Ovary (tissue), 10 donors: ENCODE measurements at places on chromosomes 1 and 21. TPM values are rescaled to one million over a fixed set of nuclear protein-coding genes. Genes with fewer than 3 reads are reported as not detected.
A peak's percentile ranks its signal among the peaks of the same experiment; 100 is the strongest.

DNA sequence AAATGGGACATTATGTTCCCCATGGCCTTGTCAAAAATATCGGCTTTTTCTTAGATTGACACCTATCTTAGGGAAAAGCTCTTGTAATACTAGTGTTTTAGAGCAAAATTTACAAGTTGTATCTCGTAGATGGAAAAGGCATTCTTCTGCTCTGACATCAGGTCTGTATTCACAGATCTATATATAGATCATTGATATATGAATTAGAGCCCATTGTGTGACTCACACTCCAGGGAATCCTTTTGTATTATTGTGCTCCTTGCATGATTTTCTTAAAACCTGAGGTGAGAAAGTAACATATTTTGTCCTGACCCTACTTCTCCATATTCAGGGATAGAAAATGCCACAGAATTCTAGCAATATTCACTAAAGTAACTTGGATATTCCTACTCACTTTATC lies 1160.8 kb upstream of the B3GALT2 start:
- no peak for DNase-seq
- no peak overlapping the region for H3K27ac ChIP-seq
- H3K4me1 ChIP-seq, result no peaks in the 10 kb centered on the region
- H3K27me3 ChIP-seq, result no peaks in the 10 kb centered on the region

DNA sequence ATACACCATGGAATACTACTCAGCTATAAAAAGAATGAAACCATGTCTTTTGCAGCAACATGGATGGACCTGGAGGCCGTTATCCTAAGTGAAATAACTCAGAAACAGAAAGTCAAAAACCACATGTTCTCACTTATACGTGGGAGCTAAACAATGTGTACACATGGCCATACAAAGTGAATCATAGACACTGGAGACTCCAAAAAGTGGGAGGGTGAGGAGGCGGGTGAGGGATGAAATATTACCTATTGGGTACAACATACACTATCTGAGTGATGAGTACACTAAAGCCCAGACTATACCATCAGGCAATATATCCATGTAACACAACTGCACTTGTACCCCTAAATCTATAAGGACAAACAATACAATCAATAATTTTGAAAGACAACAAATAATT lies 39.5 kb upstream of the FAM20B start:
- DNase-seq, result no peak
- H3K27ac ChIP-seq, result no peak overlapping the region
- H3K36me3 ChIP-seq, result no peaks in the 10 kb centered on the region
- no peaks in the 10 kb centered on the region for H3K27me3 ChIP-seq
- no peak overlapping the region for H3K4me3 ChIP-seq

DNA sequence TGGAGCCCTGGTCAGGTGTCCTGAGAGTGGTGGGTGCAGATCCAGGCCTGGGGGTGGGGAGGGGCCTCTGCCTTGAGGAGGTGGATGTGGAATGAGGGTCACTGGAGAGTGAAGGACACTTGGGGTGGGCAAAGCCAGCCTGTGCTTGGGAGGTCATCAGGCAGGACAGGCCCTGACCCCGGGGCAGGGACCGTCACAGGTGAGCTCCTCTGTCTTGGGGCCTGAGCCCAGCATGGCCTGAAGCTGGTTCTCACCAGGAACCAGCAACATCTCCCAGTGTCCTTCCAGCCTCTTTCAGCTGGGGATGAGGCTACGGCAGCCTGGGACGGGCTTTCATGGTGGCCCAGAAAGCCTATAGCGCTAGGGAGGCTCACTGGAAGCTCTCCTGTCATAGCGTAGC lies 831 bp upstream of the KRTAP10-2 start:
- no peak for DNase-seq
- no peaks in the 10 kb centered on the region for H3K27me3 ChIP-seq
- H3K4me3 ChIP-seq, result no peak overlapping the region
- H3K36me3 ChIP-seq, result no peaks in the 10 kb centered on the region
- H3K27ac ChIP-seq, result no peak overlapping the region
- no peaks in the 10 kb centered on the region for H3K4me1 ChIP-seq

DNA sequence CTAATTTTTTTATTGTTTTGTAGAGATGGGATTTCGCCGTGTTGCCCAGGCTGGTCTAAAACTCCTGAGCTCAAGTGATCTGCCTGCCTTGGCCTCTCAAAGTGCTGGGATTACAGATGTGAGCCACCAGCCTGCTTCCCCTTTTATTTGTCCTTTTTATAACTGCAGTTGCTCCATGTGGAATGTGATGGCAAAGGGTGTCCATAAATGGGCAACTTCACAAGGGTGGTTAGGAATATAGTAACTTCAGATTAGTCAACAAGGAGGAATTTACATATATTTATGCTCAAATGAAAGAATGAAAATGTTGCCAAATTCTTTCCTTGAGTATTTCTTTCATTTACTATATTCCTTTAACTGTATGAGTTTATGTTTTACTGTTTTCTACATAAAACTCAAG lies 182.9 kb downstream of the BACH1 start:
- no peak overlapping the region for H3K4me3 ChIP-seq
- DNase-seq, result no peak
- H3K4me1 ChIP-seq, result peaks cover 4% of the 10 kb centered on the region
- no peaks in the 10 kb centered on the region for H3K36me3 ChIP-seq

- H3K27ac ChIP-seq, result no peak overlapping the region
- no peak for DNase-seq
Observed at GRCh38 chr1:55988963-55989452, 590.4 kb downstream of the PLPP3 start.

DNA sequence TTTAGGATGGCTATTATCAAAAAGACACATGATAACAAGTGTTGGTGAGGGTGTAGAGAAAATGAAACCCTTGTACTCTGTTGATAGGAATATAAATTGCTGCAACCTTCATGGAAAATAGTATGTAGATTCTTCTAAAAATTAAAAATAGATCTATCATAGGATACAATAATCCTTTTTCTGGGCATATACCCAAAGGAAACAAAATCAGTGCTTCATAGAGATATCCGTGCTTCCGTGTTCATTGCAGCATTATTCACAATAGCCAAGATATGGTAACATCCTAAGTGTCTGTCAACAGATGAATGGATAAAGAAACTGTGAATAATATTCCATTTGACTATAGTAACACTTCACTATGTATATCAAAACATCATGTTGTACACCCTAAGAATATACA lies 106.7 kb downstream of the MIS18A start:
- no peaks in the 10 kb centered on the region for H3K4me1 ChIP-seq
- no peak overlapping the region for H3K27ac ChIP-seq
- no peaks in the 10 kb centered on the region for H3K36me3 ChIP-seq
- no peak for DNase-seq

GRCh38 chr1:153985941-153986761 lies at the start of gene RAB13:
RAB13 (minus strand) TSS chr1:153986339; CDS start chr1:153986236, 103 bp downstream.
- H3K36me3 ChIP-seq, result no peaks in the 10 kb centered on the region
- DNase-seq, result peak; percentile 88
- H3K4me1 ChIP-seq, result peaks cover 8% of the 10 kb centered on the region
- peak within 1 kb of the TSS; percentile 84 for H3K27ac ChIP-seq
- peak within 1 kb of the TSS; percentile 39 for H3K4me3 ChIP-seq

GRCh38 chr1:222781251-222781650 lies 33.6 kb upstream of the DISP1 start:
- no peak for DNase-seq
- no peak overlapping the region for H3K4me3 ChIP-seq
- H3K4me1 ChIP-seq, result no peaks in the 10 kb centered on the region
- no peak overlapping the region for H3K27ac ChIP-seq

GRCh38 chr1:155125511-155125945 lies 2.1 kb upstream of the EFNA1 start:
- no peaks in the 10 kb centered on the region for H3K36me3 ChIP-seq
- DNase-seq, result no peak
- H3K4me3 ChIP-seq, result no peak overlapping the region
- peak overlapping the region; percentile 21 for H3K27ac ChIP-seq
- peaks cover 15% of the 10 kb centered on the region for H3K4me1 ChIP-seq
- no peaks in the 10 kb centered on the region for H3K27me3 ChIP-seq

- H3K27ac ChIP-seq, result no peak overlapping the region
- DNase-seq, result no peak
- H3K27me3 ChIP-seq, result no peaks in the 10 kb centered on the region
- H3K4me3 ChIP-seq, result no peak overlapping the region
Observed at GRCh38 chr21:17540530-17540929, 27.7 kb downstream of the CXADR start.

GRCh38 chr1:209911746-209912145 lies 26.3 kb upstream of the SYT14 start:
- no peak overlapping the region for H3K4me3 ChIP-seq
- H3K27me3 ChIP-seq, result no peaks in the 10 kb centered on the region
- no peaks in the 10 kb centered on the region for H3K36me3 ChIP-seq
- DNase-seq, result no peak
- no peaks in the 10 kb centered on the region for H3K4me1 ChIP-seq
- no peak overlapping the region for H3K27ac ChIP-seq

- no peak overlapping the region for H3K27ac ChIP-seq
- H3K36me3 ChIP-seq, result no peaks in the 10 kb centered on the region
- H3K27me3 ChIP-seq, result no peaks in the 10 kb centered on the region
- no peak for DNase-seq
Observed at GRCh38 chr21:31875496-31876015, 2.7 kb downstream of the HUNK start.

DNA sequence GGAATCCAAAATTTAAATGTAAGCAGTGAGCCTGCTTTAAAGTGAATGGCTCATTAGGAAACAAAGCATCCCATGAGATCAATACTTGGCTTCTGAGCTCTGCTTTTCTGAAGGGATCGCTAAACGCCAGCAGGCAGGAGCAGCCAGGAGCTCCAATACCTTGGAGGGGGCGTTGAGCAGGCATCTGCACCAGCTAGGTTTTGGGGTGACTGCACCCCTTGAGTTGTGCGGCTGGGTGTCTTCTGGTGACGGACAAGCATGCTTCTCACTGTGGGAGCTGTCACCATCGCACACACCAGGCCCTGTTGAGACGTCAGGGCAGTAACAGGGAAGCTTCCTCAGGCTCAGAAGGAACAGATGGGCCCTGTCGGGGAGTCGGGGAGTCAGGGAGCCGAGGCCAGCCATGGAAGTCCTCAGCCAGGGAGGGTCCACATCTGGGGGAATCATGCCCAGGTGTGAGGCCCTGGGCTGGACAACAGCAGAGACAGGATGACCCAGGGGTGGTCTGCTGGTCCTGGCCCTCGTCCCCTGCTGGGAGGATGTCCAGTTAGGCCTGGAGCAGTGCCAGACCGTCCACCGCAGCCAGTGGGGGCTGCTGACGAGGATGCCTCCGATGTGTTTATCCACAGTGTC lies 57.9 kb upstream of the ADARB1 start:
- DNase-seq, result peak; percentile 7
- no peaks in the 10 kb centered on the region for H3K36me3 ChIP-seq
- H3K27me3 ChIP-seq, result no peaks in the 10 kb centered on the region
- H3K4me1 ChIP-seq, result peaks cover 2% of the 10 kb centered on the region
- H3K27ac ChIP-seq, result no peak overlapping the region

- DNase-seq, result no peak
- no peaks in the 10 kb centered on the region for H3K4me1 ChIP-seq
- no peaks in the 10 kb centered on the region for H3K27me3 ChIP-seq
- H3K4me3 ChIP-seq, result no peak overlapping the region
Observed at GRCh38 chr1:29967261-29967660, 730.9 kb downstream of the PTPRU start.

DNA sequence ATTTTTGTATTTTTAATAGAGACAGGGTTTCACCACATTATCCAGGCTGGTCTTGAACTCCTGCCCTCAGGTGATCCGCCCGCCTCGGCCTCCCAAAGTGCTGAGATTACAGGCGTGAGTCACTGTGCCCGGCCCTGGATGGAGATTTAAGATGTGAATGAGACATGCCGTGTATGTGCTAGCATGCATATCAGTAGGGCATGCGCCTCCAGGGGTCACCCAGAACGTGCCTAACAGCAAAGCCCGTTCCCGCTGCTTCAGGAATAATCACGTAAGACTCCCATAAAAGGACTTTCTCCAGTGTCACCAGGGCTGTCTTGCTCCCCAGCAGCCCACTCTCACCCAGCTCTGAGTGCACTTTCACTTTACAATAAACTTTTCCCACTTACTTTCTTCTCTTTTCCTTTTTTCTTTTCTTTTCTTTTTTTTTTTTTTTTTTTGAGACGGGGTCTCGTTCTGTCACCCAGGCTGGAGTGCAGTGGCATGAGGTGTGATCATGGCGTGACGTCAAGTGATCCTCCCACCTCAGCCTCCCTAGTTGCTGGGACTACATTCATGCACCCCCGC lies 46.9 kb upstream of the DISP3 start:
- H3K36me3 ChIP-seq, result no peaks in the 10 kb centered on the region
- no peaks in the 10 kb centered on the region for H3K27me3 ChIP-seq
- H3K4me1 ChIP-seq, result no peaks in the 10 kb centered on the region

GRCh38 chr1:47201179-47201578 lies 11.3 kb upstream of the PDZK1IP1 start:
- H3K4me3 ChIP-seq, result no peak overlapping the region
- no peak for DNase-seq
- no peaks in the 10 kb centered on the region for H3K36me3 ChIP-seq
- no peak overlapping the region for H3K27ac ChIP-seq

DNA sequence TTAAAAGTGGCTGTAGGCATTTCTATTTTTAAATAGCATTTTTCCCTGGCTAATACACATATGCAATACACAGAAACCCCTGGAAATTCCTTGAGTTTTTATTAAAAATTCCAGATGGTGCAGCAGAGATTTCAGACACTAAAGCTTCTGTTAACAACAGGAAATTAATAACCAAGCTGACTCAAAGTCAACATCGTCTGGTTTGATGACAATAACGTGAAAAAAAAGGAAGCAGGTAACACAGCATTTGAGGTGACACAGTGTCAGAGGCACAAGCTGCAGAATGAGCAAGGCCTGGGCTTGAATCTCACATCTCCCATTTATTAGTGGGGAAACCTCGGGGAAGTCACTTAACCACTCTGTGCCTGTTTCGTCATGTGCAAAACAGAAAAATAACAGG lies 64.6 kb upstream of the GJB5 start:
- H3K4me3 ChIP-seq, result no peak overlapping the region
- H3K36me3 ChIP-seq, result no peaks in the 10 kb centered on the region
- no peak for DNase-seq

GRCh38 chr1:58927041-58927721 lies 143.3 kb upstream of the JUN start:
- H3K36me3 ChIP-seq, result no peaks in the 10 kb centered on the region
- no peaks in the 10 kb centered on the region for H3K27me3 ChIP-seq
- no peak overlapping the region for H3K4me3 ChIP-seq
- peaks cover 5% of the 10 kb centered on the region for H3K4me1 ChIP-seq

- no peak overlapping the region for H3K27ac ChIP-seq
- no peak for DNase-seq
- no peaks in the 10 kb centered on the region for H3K27me3 ChIP-seq
- no peak overlapping the region for H3K4me3 ChIP-seq
Observed at GRCh38 chr21:44576025-44576420, 2.5 kb downstream of the KRTAP10-4 start.

Gene AIM2
- total RNA-seq, result not detected

Gene RASSF5
- 1.9 TPM for total RNA-seq

Gene TRABD2B
- 0.24 TPM for total RNA-seq

Gene SYCP1
- not detected for total RNA-seq
